GM12892 (cell line): ENCODE measurements at places on chromosomes 11 and 22.

GRCh38 chr11:8745431-8746253, 63.0 kb downstream of the RPL27A start:
- no peak for DNase-seq

DNA sequence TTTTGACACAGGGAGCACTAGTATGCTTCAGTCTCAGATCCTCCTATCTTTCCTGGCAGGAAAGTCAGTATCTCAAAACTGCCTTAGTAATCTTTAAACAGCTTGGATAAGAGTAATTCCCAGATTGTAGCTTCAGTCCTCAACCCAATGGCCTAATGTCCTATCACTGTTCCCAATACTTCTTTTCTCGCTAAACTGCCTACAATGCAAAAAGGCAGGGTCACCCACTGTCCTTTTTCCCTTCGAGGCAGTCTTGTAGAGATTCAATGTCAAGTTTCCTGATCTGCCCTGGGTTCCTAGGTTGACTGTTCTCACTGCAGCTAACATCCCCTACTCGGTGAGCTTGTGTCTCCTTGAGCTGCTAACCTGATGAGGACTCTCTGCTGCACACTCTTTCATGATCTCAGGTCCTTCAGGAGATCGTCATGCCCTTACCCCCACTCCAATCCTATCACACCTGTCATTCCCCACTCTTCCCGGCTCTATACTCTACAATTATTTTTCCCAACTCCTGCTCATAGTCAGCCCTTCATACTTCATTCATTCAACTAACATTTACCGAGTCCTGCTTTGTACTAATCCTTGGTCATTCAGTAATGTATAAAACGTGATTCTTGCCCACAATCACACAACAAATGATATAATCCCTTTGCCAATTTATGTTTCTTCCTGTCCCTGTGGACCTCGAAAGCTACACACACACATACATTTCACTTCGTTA, 904 bp downstream of the C2CD3 start:
- DNase-seq: no peak

- DNase-seq: no peak
Measured at GRCh38 chr11:132788816-132789325, 743.4 kb downstream of the OPCML start.

DNA sequence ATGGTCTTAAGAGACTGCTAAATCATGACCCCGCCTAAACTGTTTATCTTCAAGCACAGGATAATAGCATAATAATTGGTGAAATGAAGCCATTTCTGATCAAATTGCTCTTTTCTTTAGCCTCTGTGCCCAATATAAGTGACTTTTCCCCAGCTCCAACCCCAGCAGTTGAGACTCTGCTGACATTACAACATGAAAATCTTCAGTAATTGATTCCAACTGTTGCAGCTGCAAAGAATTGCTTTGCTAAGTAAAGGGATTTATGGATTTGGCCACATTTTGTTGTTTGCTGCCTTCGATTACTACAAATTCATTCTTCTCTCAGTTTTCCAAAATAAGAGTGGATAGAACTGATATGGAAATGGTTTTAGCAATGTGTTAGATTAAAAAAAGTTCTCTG, 576.7 kb upstream of the LRRC4C start:
- no peak for DNase-seq

DNA sequence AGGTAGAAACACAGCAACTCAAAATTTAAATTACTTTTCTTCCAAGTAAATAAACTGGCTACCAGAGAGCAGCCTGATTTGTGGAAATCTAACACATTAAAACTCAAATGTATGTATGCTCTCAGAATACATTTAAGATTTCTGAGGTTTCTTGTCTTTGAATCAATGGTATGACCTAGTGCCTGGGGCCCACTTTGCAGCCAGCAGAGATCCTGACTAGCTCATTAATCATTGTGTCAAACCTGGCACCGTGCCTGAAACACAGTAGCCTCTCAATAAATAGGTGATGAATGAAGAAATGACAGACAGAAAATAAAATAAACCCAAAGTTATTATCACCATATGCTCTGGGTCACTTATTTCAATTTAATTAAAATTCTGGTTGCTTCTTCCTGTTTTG, 176.2 kb upstream of the FAT3 start:
- DNase-seq: no peak

DNA sequence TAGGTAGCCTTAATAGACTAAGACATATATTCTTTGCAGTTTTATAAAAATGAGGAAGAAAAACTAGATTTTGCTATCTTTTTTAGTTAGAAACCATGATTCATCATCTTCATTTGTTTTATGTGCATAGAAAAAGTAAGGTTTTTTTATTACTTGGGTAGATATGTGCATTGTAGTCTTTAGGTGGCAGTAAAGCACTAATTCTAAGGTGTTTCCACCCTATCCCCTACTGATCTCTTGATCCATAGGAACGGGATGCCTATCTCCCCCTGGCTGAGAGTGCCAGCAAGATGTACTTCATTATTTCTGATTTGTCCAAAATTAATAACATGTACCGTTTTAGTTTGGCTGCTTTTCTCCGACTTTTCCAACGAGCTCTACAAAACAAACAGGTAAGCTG, 148.1 kb downstream of the DYNC2H1 start:
- DNase-seq: no peak

- no peak for DNase-seq
Measured at GRCh38 chr22:36860438-36860820, 377 bp upstream of the NCF4 start.

GRCh38 chr11:62394825-62395538, 23.9 kb upstream of the SCGB1A1 start:
- no peak for DNase-seq

DNA sequence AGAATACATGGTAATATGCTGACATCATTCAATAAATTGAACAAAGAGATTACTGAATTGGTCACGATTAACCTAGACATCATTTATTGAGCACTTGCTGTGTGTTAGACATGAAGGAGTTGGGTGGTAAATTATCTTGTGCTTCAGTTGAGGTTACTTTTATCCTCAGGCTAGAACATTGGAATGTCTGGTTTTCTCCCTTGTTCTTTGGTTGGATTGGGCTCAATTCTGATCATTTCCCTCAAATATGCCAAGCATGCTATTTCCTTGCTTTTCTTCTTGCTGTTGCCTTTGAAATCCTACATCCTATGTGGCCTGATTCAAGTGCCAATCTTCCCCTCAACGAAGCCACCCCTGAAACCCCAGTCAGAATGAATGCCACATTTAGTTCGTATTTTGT, 65.8 kb downstream of the DEUP1 start:
- no peak for DNase-seq

DNA sequence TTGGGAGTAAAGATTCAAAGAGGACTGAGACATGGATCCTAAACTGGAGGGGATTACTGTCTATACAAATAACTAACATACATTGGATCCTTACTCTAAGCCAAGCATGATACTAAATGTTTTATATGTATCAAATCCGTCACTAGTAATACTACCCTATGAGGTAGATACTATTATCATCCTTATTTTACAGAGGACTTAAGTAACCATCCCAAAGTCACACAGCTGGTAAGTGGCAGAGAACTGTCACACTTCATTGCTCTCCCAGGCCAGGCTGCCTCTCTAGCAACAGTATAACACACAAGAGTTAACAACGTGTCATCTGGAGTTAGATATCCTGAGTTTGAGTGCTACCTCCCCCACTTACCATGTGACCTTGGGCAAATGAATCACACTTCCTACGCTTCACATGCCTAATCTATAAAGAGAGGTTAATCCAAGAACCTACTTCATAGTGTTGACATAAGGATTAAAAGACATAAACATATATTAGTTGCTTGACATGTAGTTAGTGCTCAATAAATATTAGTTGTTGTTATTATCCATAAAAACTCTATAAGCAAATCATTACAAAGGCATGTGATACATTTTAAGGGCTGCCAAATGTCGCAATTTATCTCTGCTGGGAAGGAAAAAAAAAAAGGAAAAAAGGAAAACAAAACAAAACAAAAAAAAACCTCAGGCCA, 33.8 kb upstream of the SPON1 start:
- DNase-seq: no peak

GRCh38 chr11:102112509-102112821, 2.2 kb downstream of the YAP1 start:
- no peak for DNase-seq

DNA sequence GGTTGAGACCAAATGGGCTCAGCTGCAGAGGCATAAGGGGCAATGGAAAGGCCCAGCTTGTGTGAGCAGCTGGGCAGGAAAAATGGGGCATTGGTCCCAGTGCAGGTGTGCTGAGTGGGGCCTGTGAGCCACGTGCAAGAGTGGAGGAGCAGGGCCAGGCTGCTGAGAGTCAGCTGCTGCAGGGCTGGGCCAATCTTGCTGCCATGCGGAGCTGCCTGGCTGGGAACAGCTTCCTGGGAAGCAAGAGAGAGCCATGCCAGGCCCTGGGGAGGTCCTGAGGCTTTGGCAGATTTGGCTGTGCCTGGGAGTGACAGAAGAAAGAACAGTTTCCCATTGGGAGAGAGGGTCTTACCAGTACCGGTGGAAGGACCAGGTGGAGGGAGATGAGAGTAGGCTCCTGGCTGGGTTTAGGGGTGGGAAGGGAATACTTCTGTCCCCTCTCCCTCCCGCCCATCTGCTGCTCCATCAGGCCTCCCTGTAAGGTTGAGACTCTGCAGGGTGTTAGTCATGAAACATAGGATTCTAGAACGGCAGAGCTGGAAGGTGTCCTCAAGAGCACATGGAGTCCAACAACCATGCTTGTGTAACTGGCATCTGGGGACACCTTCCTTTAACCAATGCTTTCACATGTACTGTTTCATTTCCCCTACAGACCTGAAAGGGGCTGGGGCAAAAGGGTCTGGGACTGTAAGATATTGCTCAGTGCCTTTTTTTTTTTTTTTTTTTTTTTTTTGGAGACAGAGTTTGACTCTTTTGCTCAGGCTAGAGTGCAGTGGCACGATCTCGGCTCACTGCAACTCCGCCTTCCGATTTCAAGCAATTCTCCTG, 10.4 kb downstream of the SEPTIN3 start:
- no peak for DNase-seq

- no peak for DNase-seq
Measured at GRCh38 chr11:128726458-128727139, 32.7 kb downstream of the FLI1 start.

- DNase-seq: no peak
Measured at GRCh38 chr22:44441401-44442185, 56.4 kb downstream of the RTL6 start.

- DNase-seq: no peak
Measured at GRCh38 chr11:1523779-1524178, 37.2 kb upstream of the MOB2 start.

- DNase-seq: no peak
Measured at GRCh38 chr22:41696703-41697102, 2.6 kb upstream of the MEI1 start.

DNA sequence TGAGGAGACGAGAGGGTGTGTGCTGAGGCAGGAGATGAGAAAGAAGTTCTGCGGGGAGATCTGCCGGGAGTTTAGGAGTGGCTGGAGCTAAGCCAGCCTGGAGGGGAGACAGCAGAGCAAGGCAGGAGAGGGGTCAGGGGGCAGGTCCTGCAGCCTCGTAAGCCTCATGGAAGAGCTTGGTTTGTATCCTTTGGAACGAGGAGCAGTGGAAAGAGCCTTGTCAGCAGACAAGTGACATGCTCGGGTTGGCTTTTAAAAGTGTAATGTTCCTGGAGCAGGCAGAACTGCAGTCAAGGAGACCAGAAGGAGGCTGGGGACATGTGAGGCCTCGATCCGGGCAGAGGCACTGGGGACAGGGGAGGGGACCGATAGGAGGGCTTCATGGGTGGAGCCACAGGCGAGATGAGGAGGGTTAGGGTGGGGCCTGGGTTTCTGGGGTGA, 21.4 kb upstream of the TUB start:
- no peak for DNase-seq

DNA sequence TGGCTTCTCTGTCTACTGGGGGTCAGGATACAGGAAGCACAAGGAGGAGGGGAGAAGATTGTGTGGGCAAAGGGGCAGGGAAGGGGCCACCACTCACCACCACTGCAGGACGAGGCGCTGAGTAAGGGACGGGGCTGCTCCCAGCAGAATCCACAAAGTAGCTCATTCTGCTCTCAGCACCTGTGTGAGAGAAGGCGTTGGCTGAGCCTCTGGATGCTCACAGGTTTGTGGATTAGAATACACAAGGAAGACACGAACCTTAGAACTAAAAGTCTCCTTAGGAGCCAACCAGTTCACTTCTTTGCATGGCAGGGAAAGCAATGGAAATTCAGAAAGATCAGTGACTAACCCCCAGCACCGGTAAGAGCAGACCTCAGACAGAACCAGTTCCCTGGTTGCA, 14.4 kb downstream of the ETS1 start:
- DNase-seq: no peak

DNA sequence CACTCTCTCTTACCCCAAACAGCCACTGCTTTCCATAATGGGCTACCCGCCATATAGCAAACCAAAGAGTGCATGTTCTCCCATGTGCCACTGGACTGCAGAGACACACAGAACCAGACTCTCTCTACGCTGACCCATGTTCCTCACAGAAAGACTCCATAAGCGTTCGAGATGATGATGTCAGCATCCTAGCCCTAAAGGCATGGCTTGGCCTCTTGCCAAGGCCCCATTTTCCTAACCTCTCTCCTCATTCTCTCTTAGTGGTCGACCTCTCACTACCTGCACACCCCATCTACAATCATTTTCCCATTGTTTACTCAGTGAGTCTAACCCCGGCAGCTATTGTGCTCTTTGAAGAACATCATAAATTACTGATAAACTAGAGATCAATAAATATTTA, 4.9 kb downstream of the NDUFC2 start:
- DNase-seq: no peak

DNA sequence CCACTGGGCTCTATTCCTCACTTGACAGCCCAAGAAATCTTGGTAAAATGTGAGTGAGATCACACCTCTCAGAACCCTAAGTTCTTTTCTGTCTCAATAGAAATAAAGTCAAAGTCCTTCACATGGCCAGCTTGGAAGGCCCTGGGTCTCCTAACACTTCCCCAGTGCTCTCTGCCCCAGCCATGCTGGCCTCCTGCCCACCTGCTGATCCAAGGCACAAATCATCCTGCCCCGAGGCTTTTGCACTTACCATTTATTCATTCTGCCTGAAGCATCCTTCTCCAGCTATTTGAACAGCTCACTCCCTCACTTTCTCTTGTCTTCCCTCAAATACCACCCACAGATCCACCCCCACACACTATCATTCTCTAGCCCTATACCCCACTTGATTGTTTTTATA, 26.4 kb downstream of the ISX start:
- DNase-seq: no peak

GRCh38 chr11:57815877-57816276, 54.3 kb downstream of the CTNND1 start:
- no peak for DNase-seq

DNA sequence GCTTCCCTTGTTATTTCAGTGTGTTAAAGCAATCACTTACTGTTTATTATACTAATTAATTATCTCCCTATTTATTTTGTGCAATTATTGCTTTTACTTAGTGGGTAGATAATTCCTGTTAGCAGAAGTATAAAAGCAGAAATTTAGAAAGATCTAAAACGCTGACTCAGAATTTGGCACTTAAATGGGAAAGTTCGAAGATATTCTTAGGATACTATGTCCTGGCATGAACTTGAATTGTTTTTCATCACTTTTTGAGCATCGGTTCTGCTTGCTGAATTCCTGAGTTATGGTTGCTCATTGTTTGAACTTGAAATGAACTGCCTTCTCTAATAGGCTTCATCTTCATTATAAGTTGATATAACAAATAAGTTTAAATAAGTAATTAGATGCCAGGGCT, 325.4 kb downstream of the JRKL start:
- no peak for DNase-seq
